Dermis microvascular lymphatic vessel endothelial cell (primary cell): ENCODE measurements at places on chromosomes 1 and 21. TPM values are rescaled to one million over a fixed set of nuclear protein-coding genes. Genes with fewer than 3 reads are reported as not detected.
A peak's percentile ranks its signal among the peaks of the same experiment; 100 is the strongest.

GRCh38 chr1:78426408-78426807 is 64.4 kb upstream of the PTGFR start:
- no peak for DNase-seq

GRCh38 chr1:85240643-85241042 is 18.8 kb downstream of the C1orf52 start:
- no peak for DNase-seq

GRCh38 chr1:26784023-26784871 is 3.5 kb upstream of the PIGV start:
- no peak for DNase-seq

DNA sequence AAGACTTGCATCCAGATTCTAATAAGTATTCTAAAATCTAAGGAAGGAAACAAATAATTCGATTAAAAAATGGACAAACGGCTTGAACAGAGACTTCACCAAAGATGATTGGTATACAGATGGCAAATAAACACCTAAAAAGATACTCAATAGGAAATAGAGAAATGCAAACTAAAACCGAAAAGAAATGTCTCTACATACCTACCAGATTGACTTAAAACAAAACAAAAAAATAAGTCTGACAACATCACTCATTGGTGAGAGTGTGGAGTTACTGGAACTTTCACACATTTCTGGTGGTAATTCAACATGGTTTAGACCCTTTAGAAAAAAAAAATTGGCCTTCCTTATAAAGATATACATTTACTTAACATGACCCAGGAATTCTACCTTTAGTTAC is 869.8 kb downstream of the TTLL7 start:
- DNase-seq = no peak

GRCh38 chr21:32147041-32147440 is 131.8 kb downstream of the MIS18A start:
- DNase-seq = no peak

VANGL2 gene
- total RNA-seq = not detected in 2 replicates

GRCh38 chr1:231690059-231690458 is 63.5 kb downstream of the DISC1 start:
- peak; percentile 8 for DNase-seq

DNA sequence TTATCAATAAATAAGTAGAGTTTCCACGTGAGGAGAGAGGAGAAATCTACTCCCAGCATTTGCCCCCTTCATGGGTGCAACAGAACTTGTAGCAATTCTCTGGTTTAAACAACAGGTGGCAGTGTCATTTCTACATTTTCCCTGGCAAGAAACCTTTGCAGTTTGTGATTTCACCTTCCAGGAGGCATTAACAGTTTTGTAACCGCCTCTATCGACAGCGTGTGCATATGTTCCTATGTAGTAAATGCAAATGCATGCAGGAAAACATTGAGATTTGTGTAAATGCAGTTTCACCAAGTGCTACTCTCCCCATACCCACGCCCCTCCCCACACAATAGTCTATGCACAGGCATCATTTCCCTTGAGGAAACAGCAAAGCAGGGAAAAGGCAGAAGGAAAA is 494.7 kb downstream of the SMYD3 start:
- peak; percentile 53 for DNase-seq
